ENCODE measurements at places on chromosomes 2 and 18.

- no peak for DNase-seq
Measured at GRCh38 chr2:210654091-210654490, 97.7 kb downstream of the CPS1 start.

DNA sequence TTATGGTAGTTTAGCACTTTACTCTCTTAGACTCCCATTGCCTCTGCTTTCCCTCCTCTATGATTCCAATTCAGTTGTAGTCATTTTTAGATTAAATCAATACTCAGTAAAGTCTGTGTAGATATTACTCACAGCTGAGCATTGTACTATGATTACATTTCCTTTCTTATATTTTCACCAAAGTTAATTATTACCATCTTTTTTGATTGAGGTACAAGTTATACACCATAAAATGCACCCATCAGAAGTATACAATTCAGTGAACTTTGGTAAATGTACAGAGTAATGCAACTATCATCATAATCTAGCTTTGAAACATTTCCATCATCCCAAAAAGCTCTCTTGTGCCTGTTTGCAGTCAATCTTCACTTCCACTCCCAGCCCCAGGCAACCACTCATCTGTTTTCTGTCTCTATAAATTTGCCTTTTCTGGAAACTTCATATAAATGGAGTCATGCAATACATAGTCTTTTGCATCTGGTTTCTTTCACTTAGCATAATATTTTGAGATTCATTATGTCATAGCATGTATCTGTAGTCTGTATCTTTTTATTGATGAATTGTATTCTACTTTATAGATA, 30.2 kb upstream of the ETAA1 start:
- no peak for DNase-seq

- DNase-seq = peak; percentile 43
Measured at GRCh38 chr2:7097353-7097895, 180.2 kb downstream of the RNF144A start.

- DNase-seq = no peak
Measured at GRCh38 chr2:211766689-211767088, 771.9 kb downstream of the ERBB4 start.

DNA sequence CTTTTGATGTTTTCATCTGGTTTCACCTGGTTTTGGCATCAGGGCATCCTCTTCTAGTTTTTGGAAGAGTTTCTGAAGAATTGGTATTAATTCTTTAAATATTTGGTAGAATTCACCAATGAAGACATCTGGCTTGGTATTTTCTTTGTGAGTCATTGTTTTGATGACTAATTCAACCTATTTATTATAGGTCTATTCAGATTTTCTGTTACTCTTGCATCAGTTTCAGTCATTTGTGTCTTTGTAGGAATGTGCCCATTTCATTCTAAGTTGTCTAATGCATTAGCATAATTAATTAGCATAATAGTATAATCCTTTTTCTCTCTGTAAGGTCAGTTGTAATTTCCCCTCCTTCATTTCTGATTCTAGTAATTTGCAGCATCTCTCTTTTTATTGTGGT, 8.0 kb downstream of the GNLY start:
- DNase-seq = no peak

DNA sequence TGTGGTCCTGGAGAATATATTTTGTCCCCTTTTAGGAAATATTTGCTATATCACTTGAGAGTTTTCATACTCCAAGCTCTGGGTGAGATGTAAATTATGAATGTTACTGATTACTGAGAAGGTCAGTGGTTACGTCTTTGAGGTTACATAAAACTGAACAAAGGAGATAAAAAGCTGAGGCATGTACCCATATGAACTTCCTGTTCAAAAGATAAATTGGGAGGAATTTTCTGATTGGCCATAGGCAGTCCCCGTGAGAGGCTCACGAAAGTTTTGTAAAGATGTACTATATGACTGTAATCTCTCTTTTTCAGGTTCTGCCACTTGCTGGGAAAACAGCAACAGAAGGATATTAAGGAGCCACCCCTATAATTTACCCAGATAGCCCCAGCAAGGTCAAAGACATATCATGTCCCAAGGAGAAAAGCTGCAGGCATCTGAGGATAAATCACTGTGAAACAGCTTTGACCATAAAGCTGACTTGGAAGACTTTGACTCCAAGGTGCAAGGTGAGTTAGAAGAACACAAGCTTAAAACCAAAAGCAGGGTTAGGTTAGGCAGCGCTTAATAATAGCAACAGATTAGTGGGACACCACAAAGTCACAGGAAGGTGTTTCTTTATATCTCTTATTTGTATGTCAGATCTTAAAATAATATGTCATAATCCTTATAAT, 90.4 kb downstream of the OSBPL6 start:
- no peak for DNase-seq

- DNase-seq = no peak
Measured at GRCh38 chr2:106566050-106566449, 78.9 kb downstream of the CD8B2 start.

DNA sequence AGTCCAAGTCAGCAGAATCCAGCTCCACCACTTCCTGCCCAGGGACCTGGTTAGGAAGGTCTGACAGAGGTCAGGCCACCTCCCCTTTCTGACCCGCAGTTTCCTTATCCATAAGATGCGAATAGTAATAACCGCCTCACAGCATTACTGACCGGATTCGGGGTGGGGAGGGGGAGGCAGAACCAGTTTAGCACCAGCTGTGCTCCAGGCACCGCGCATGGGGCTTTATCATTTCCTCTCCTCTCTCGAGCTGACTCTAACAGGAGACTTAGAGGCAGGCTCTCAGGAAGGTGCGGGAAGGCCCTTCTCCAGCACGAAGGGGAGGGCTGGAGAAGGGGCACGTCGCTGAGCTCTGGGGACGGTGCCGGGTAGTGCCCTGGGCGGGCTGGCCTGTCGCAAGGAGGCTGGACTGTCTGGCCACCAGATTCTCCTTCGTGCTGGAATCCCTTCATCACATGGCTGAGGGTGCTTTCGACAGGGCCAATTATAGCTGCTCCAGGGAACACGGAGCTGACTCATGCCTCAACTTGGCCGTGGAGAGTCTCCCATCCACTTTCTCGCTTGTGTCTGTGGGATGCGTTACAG, 5.7 kb downstream of the EHD3 start:
- no peak for DNase-seq

DNA sequence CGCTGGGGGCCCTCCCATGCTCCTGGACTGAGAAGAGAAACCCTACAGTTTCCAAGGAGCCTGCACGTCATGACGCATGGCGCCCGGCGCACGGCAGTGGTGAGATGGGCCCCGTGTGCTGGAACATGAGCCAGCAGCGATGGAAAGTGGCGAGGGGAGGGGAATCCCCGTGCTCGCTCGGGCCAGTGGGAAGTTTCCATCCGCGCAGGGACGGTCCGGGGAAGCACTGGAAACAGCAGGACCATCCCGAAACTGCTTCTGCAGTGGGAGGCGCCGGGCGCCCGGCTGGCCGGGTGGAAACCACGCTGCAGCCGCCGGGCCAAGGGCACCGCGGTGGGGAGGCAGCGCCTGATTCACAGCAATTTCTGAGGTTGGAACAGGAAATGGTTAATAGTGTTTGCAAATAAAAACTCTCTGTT, 4.9 kb upstream of the PDCD1 start:
- no peak for DNase-seq
